Karpas-422 (cell line): ENCODE measurements at places on chromosomes 6 and 20.

GRCh38 chr6:69220375-69220774, 576.4 kb downstream of the LMBRD1 start:
- DNase-seq: no peak

DNA sequence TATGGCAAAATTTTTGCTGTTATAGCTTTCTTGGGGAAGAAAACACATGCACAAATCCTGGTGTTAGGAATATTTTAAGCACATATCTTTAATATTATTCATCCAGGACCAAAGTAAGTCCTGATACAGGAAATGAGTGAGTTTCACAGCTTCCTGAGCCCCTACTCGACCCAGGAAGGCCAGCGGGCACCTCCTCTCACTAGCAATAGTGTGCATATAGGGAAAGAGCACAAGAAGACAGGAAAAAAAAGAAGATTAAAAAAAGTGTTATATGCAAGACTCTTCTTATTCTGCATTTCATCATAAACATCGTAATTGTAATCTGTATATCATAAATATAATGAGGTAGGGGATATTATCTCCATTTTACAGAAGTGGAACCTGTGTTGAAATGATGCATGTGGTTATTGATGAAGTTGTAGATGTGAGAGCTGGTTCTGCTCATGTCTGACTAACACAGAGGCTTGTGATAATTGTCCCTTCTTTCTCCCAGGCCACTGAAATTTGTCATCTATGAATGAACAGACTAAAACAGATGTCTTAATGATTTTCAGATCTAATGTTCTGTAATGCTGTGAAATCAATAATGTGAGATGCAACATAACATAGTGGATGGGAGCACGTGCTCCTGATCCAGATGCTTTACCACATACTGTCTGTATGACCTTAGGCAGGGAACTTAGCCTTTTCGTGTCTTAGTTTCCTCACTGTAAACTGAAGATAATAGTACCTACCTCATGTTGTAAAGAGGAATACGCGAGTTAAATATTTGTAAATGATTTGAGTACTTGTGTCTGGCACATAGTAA, 101.2 kb downstream of the MYO6 start:
- no peak for DNase-seq

- DNase-seq: no peak
These were observed 149.5 kb upstream of the RPS6KA2 start for GRCh38 chr6:166776571-166776970.

- DNase-seq: no peak
These were observed 57.8 kb upstream of the C20orf144 start for GRCh38 chr20:33604084-33604990.

DNA sequence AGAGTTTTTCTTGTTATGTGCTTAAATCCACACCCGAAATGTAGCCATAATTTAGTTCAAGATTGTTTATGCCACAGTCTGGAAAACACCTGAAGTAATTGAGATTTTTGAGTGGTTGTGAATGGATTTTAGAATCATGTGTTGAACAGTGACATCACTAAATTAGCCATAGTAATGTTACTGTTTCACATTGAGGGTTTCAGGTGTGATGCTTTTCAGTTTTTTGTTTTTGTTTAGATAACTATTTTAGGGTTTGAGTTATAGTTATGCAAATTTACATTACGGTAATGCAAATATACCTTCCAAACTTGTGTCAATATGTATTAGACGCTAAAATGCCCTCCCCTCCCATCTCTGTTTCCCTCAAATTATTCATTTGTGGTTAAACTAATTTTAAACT, 22.9 kb downstream of the QKI start:
- no peak for DNase-seq

GRCh38 chr6:7727946-7728854, 2.3 kb downstream of the BMP6 start:
- DNase-seq: peak; percentile 45

- DNase-seq: no peak
These were observed 11.9 kb upstream of the NPBWR2 start for GRCh38 chr20:64119301-64119680.

GRCh38 chr6:6402006-6402405, 81.5 kb upstream of the F13A1 start:
- DNase-seq: no peak

- DNase-seq: no peak
These were observed 711.8 kb upstream of the MAP3K7 start for GRCh38 chr6:91298543-91299145.

DNA sequence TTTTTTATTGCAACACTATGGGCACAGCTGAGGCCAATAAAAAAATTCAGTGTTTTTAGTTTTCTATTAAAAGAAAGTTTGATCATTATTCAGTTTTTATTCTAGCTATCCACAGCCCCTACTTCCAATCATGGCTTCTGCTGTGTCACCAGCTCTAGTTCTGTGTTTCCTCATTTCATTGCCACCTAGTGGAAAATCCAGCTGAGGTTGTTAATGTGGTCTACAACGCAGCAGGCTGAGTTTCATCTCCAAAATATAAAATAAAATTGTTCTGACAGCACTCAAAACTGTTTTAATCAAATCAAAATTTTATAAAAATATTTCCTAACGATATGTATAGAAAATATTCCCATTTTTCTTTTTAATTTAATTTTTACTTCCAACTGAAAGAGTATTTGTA, 13.6 kb downstream of the COL9A1 start:
- no peak for DNase-seq

GRCh38 chr6:156824142-156824541, 47.0 kb downstream of the ARID1B start:
- DNase-seq: no peak

DNA sequence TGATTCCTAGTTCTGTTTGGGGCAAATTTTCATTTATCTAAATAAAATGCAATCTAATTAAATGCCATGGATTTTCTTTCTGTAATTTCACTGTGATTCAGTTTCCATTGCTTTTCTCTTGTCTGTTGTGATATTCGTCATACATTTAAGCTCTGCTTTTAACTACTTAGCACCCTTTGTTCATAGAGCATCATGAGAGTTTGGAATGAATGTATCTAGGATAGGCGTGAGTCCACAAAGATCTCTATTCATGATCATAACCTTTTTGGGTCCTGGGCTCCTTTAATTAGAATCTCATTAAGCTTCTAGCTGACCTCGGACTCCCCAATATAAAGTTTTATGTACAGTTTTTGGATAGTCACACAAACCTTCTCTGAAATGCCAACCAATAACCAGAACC, 32.9 kb downstream of the ZBTB2 start:
- no peak for DNase-seq

DNA sequence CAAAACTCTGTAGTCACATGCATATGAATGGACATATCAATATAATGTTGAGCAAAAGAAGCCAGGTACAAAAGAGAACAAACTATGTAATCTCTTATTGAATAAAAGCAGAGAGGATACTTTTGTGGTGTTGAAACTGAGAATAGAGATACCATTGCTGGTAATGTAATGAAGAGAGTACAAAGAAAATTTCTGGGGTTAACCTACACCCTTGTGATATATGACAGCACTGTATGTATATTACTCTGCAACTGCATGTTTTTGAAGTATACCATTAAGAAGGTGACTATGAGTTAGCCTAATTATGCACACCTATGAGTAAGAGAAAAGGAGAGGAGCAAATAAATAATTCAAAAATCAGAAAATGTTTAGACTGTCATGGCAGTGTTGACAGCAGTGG, 268.8 kb upstream of the DEFB112 start:
- DNase-seq: no peak

DNA sequence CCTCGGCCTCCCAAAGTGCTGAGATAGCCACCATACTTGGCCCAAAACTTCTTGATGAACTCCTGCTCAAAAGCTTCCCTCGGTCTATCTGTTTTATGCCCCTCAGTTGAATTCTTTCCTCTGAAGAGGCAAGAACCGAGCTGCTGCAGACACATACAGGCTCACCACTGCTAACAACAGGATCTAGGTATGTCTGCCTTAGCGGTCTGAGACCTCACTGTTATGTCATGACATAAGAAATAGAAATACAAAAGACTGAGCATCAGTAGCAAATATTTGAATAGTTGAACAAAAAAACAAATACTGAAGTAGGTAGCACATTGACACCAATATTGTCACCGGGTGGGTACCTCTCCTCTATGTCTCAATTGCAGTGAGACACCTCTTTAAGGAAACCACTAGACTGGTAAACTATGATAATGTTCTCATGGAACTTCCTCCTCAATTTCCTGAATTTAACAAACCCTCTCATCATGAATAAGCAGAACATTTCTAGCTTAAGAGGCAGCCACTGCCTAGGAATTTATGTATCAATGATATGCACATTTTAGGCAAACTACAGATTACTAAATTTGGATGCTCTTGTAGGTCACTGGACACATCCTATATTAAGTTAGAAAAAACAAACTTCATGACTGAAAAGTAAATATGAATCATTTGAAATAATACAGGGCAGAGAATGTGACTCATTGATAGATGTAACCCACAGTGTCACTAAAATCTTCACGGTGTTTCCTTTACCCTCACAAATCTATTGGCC, 9.4 kb upstream of the STXBP5 start:
- DNase-seq: no peak

DNA sequence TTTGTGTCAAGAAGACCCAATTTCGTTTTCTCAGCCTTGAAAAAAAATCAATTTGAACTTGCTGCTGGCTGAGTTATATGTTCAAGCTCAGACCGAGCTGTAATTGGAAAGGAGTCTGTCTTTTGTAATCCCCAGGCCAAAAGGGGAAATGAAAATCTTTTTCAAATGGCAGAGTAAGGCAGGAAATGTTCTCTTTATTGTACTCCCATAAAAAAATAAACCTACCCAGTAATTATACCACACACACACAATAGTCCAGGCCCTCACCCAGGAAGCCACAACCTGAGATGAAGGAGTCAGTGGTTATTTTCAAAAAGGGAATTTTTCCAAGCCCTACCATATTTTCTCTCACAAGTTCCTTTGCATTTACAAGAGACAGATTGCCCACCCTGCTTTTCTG, 45.3 kb downstream of the CLIC5 start:
- no peak for DNase-seq

GRCh38 chr6:89966913-89967312, 72.6 kb downstream of the GJA10 start:
- no peak for DNase-seq

GRCh38 chr6:169659820-169660610, 41.8 kb downstream of the WDR27 start:
- no peak for DNase-seq

- peak; percentile 81 for DNase-seq
These were observed 66.5 kb upstream of the SLC35F1 start for GRCh38 chr6:117840541-117840983.

DNA sequence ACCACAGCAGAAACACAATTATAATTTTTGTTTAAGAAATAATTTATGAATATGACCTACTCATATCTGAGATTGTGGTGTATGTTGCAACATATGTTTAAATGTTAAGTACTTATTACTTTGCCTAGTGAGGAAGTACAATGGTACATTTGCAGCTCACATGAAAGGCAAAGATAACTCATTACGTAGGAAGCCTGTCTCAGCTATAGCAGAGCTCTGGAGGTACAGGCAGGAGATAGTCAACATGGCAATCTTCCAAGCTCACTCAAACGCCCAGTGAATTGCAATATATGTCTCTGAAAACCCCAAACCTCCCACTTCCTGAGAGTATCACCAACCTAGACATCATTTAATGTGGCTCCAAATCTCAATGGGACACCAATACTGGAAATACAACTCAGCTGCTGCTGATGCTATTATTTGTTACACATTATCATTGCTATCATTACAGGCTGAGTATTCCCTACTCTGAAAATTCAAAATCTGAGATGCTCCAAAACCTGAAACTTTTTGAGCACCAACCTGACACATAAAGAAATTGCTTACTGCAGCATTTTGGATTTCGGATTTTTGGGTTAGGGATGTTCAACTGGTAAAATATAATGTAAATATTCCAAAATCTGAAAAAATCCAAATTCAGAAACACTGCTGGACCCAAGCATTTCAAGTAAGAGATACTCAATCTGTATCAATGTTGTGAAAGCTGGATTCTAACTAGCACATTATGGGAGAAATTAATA, 25.1 kb upstream of the GSTA4 start:
- DNase-seq: no peak

DNA sequence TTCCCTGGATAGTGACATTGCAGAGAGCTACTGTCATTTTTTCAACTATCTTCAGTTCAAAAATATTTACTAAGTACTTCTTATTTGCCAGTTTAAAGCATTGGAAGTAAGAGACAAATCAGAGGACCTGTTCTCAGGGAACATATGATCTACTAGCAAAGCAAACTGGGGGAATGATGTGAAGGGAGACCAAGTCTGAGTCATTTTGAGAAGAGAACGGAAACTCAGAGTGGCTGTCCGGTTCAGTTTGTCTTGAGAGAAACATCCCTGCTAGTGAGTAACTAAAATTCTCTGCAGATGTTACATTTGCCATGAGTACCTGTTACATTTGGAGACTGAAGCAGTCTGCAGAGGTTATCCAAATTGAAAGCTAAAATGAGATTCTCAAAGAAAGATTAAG, 118.3 kb downstream of the KCNQ5 start:
- no peak for DNase-seq

DNA sequence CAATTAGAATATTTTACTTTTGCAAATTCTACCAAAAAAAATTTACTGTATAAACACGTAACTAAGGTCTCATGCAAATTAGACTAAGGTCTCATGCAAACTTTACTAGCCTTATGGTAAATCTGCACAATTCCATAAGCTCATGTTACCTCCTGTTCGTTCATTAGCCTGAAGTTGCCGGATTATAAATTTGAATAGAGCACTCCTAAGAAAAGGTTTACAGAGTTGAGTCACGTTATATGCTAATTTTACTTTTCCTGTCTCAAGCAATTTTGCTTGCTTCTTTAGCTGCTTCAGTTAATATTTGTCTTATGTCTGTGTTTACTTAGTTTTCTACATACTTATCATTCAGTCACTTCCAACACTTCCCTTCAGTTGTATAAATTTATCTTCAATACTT, 1434.0 kb upstream of the EYS start:
- no peak for DNase-seq

DNA sequence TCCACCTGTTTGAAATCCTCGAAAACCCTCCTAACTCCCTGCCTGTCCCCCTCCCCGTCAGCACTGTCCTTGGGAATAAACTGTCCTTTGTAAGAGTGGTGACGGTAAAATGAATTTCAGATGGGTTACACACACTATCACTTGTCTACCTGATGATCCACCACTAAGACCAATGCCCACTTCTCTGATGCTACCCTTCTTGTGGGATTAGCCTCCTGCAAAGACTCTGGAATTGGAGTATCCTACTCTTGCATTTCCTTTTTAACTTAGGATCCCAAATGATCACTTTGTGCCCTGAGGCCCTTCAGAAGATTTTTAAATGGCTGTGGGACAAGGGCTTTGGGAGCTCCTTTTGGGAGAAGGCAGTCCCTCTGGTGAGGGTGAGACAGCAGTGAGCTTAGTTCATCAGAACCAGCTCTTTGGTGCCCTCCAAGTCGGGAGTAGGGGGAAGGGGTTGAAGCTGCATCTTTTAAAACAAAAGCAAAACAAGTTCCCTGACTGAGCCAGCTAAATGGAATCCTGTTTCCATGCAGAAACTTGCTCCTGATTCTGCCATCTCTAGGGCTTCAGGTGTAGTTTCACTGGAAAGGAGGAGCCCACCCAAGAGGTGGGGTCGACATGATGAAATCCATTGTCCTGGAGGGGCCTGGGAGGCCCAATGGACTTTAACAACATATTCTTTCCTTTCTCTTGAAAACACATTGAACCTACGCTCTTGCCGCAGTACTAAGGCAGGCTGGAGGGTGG, 86.5 kb downstream of the ASXL1 start:
- DNase-seq: no peak

GRCh38 chr6:51972659-51973058, 114.8 kb downstream of the PKHD1 start:
- no peak for DNase-seq
